Spleen (tissue), 13 donors: ENCODE measurements at places on chromosomes 4 and X. TPM values are rescaled to one million over a fixed set of nuclear protein-coding genes. Genes with fewer than 3 reads are reported as not detected.

CXorf66 gene
- not detected for total RNA-seq

DNA sequence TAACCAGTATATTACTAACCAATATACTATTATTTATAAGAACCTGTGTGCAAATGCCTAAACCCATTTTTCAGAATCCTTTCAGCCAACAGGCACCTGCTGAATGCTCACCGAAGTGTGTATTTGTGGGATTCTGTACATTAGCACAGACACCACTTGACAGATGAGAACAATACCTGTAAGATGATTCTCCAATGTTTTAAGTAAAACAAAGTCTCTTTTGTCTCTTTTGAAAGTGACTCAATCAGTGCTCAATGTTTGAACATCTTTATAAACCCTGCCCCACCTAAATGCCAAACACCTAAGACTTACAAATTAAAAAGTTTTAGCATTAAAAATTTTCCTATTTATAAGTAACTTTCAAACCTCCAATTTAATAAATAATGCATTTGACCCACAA lies 763 bp downstream of the ASB9 start:
- no peaks in the 10 kb centered on the region for H3K36me3 ChIP-seq
- H3K4me1 ChIP-seq: no peaks in the 10 kb centered on the region
- H3K27me3 ChIP-seq: no peaks in the 10 kb centered on the region
- H3K27ac ChIP-seq: peak overlapping the region; percentile 70
- DNase-seq: no peak

DNA sequence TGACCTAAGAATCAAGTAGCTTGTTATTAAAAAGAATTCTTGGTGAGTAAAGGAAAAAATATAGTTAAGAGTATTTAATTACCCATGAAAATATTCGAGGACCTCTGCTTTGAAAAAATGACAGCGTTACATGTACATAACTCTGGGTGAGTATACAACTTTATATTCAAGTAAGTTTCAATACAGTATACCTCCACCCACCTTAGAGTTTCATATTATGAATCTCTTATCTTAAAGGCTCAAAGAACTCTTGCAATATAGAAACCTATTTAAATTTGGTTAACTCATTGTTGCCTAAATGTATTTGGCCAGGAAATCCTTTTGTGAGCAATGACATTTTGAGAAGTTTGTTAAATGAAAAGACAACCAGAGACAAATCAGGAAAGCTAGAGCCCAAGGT lies 138.2 kb downstream of the QDPR start:
- no peak overlapping the region for H3K27ac ChIP-seq
- no peaks in the 10 kb centered on the region for H3K27me3 ChIP-seq
- H3K4me3 ChIP-seq: no peak overlapping the region
- no peak for DNase-seq

- no peak for DNase-seq
- H3K36me3 ChIP-seq: no peaks in the 10 kb centered on the region
- no peaks in the 10 kb centered on the region for H3K27me3 ChIP-seq
- H3K27ac ChIP-seq: no peak overlapping the region
- H3K4me1 ChIP-seq: no peaks in the 10 kb centered on the region
Observed at GRCh38 chr4:41963105-41963504, 18.5 kb upstream of the DCAF4L1 start.

DNA sequence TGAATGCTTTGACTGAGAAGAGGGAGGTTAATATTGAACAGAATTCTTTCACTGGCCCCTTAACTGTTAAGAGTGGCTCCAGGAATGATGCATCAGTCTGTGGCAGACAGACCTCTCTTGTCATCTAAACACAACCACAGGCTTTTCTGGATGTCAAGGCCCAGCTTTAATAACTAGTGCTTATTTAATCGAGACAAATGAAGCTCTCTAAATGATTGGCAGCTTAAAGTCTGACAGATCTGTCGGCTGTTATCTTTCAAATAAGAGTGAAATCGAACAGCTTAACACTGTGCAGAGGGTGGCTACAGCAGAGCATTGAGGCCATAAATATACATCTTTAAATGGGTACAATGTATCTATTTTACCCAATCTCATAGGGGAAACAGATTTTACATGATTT lies 500.8 kb upstream of the PABPC4L start:
- no peak overlapping the region for H3K4me3 ChIP-seq
- no peaks in the 10 kb centered on the region for H3K27me3 ChIP-seq

POU4F2 gene
- total RNA-seq: not detected

DNA sequence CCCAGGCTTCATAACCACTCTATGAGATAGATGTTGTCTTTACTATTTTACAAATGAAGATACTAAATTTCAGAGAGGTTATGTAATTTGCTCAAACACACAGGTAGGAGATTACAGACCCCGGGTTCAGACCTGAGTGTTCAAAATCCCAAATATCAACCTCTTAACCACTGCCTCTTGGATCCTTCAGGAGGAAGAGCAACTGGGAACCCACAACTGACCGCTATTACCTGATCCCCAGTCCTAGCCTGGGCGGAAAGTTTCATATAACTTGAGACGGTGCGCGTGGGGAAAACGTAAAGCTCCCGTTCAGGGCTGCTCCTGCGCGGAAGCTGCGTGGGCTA lies 8.9 kb upstream of the PRDM8 start:
- H3K27ac ChIP-seq: no peak overlapping the region
- peaks cover 13% of the 10 kb centered on the region for H3K4me1 ChIP-seq
- H3K27me3 ChIP-seq: peaks cover 58% of the 10 kb centered on the region

PAGE2B gene
- total RNA-seq: not detected

FABP2 gene
- not detected for total RNA-seq

- peak overlapping the region; percentile 69 for H3K27ac ChIP-seq
- H3K27me3 ChIP-seq: no peaks in the 10 kb centered on the region
- H3K36me3 ChIP-seq: no peaks in the 10 kb centered on the region
- H3K4me1 ChIP-seq: peaks cover 42% of the 10 kb centered on the region
Observed at GRCh38 chr4:139658586-139659382, 6.8 kb upstream of the MGST2 start.

GRCh38 chr4:83734576-83734975 lies 198.7 kb downstream of the GPAT3 start:
- no peak overlapping the region for H3K4me3 ChIP-seq

DNA sequence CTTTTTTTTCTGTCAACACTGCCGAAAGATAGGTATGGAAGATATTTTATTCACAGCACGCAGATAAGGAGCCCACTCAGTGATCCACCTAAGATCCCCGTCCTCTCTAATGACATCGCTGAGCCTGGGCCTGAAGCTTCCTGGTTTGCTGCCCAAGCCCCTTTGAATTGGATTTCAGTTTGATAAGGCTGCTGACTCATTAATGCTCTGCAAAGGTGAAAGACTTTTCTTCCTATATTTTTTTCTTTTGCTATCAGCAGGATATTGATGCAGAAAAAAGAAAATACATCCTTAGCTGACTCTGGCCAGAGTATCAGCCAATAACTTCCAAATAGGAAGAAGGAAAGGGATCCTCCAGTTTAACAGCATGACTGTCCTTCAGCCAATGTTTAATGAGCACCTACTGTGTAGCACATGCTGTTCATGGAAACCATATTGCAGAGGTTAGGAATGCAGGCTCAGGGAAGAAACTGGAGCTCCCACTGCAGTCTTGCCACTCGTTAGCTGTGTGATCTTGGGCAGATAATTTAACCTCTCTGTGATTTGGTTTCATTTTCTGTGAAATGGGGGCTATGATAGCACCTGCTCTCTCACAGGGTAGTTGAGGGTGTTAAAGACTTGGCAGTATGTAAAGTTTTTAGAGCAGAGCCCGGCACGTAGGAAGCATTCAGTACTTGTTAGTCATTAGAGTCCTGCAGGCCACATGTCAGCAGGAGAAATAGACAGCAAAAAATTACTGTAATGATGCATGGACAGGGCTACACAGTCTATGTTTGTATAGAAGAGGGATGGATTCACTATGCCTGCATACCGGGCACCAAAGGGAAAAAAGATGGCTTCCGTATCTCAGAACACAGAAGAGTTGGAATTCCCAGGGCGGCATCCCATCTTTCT lies 39.3 kb downstream of the EVC start:
- no peaks in the 10 kb centered on the region for H3K27me3 ChIP-seq
- no peaks in the 10 kb centered on the region for H3K4me1 ChIP-seq
- H3K4me3 ChIP-seq: no peak overlapping the region
- no peak for DNase-seq
- H3K36me3 ChIP-seq: no peaks in the 10 kb centered on the region
- no peak overlapping the region for H3K27ac ChIP-seq

DNA sequence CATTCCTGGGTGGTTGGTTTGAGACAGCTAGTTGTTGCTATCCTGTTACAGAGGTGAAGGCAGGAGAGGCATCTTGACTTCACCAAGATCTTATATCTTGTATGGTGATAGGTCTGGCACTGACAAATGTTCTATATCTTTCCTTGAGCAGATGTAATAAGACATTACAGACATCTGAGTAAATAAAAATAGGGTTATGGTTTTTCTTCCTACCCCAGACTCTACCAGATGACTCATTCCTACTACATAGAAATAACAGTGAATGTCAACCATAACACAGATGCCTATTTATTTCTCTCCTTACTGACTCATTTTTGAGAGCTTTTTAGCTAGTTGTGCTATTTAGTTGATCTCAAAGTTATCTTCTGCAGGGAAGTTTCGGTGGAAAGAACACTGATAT lies 21.9 kb downstream of the HNRNPH2 start:
- H3K27me3 ChIP-seq: no peaks in the 10 kb centered on the region
- peaks cover 5% of the 10 kb centered on the region for H3K36me3 ChIP-seq
- H3K27ac ChIP-seq: no peak overlapping the region

DUX4 gene
- total RNA-seq: not detected

AWAT2 gene
- not detected for total RNA-seq

GRCh38 chrX:45424326-45424725 lies 223.7 kb upstream of the DIPK2B start:
- no peaks in the 10 kb centered on the region for H3K4me1 ChIP-seq
- H3K27ac ChIP-seq: no peak overlapping the region
- no peak overlapping the region for H3K4me3 ChIP-seq
- no peak for DNase-seq
- H3K27me3 ChIP-seq: no peaks in the 10 kb centered on the region

- no peaks in the 10 kb centered on the region for H3K36me3 ChIP-seq
- peaks cover 65% of the 10 kb centered on the region for H3K4me1 ChIP-seq
- peak; percentile 84 for DNase-seq
- peaks cover 48% of the 10 kb centered on the region for H3K27me3 ChIP-seq
- H3K27ac ChIP-seq: peak overlapping the region; percentile 55
Observed at GRCh38 chr4:80184825-80185756, 12.2 kb upstream of the PRDM8 start.

DIPK2B gene
- total RNA-seq: 1.9 TPM

- no peaks in the 10 kb centered on the region for H3K4me1 ChIP-seq
- H3K4me3 ChIP-seq: no peak overlapping the region
- DNase-seq: no peak
- no peak overlapping the region for H3K27ac ChIP-seq
Observed at GRCh38 chr4:26204249-26204825, 116.5 kb upstream of the RBPJ start.

GRCh38 chrX:97159916-97160800 lies 276.4 kb downstream of the RPA4 start:
- H3K27ac ChIP-seq: no peak overlapping the region
- H3K4me1 ChIP-seq: no peaks in the 10 kb centered on the region
- DNase-seq: no peak
- H3K4me3 ChIP-seq: no peak overlapping the region
- no peaks in the 10 kb centered on the region for H3K27me3 ChIP-seq

DNA sequence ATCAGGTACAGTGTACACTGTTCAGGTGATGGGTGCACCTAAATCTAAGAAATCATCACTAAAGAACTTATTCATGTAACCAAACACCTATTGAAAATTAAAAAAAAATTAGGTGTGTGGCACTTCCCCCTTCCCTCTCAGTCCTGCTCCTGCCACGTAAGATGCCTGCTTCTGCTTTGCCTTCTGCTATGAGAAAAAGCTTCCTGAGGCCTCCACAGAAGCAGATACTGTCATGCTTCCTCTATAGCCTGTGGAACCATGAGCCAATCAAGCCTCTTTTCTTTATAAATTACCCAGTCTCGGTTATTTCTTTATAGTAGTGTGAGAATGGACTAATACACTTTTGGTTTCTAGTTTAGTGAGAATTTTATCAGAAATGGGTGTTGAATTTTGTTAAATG lies 459.8 kb upstream of the DIPK2B start:
- H3K36me3 ChIP-seq: no peaks in the 10 kb centered on the region
- no peak overlapping the region for H3K4me3 ChIP-seq
- H3K27ac ChIP-seq: no peak overlapping the region
- DNase-seq: no peak
- H3K4me1 ChIP-seq: no peaks in the 10 kb centered on the region
- no peaks in the 10 kb centered on the region for H3K27me3 ChIP-seq

GABRQ gene
- not detected for total RNA-seq

GRCh38 chr4:76792418-76792817 lies 105.5 kb downstream of the SOWAHB start:
- H3K4me3 ChIP-seq: no peak overlapping the region
- H3K36me3 ChIP-seq: no peaks in the 10 kb centered on the region
- no peaks in the 10 kb centered on the region for H3K4me1 ChIP-seq

NSG1 gene
- total RNA-seq: 0.66 TPM

DNA sequence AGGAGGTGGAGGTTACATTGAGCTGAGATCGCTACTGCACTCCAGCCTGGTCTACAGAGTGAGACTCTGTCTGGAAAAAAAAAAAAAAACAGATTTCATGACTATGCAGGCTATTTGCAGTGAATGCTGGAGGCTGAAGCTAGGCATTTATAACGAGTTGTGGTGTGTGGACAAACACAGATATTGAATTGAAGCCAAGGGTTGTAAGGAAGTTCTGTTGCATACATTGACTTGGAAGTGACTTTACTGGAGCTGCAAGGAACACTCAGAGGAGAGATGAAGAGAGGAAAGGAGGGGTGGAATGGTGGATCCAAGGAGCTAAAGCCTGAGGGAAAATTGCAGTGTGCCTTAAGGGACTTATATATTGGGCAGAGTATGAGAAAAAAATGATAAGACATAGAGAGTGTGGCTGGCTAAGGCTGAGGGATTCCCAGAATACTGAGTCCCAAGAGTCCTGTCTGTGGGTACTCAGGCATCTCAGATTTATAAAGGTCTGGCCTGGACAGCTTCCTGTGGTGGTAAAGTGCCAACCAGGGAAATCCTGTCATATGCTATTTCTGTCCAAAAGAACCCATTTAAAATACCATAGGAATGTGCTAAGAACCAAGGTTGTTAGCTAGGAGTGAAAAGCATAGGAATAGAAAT lies 87.8 kb upstream of the GUCY1A1 start:
- H3K27me3 ChIP-seq: no peaks in the 10 kb centered on the region
- no peaks in the 10 kb centered on the region for H3K4me1 ChIP-seq
- no peaks in the 10 kb centered on the region for H3K36me3 ChIP-seq
- H3K4me3 ChIP-seq: no peak overlapping the region
- no peak overlapping the region for H3K27ac ChIP-seq

DNA sequence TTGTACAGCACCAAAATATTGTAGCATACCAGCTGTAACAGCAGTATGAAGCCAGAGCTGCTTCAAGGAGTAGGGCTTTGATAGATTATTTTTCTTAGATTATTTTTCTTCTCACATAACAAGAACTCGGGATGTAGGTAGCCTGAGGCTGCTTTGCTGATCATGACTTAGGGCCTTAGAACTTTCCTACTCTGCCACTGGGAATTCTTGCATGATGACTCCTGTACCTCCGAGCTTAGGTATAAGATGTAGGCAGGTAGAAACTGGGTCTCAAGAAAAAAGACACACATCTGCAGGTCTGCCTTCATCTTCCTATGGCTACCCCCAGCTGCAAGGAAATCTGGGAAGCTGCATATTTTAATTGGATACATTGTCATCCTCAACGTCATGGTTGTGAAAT lies 115.9 kb upstream of the PNPLA4 start:
- no peak overlapping the region for H3K27ac ChIP-seq
- no peak overlapping the region for H3K4me3 ChIP-seq
- peaks cover under 1% of the 10 kb centered on the region for H3K4me1 ChIP-seq
- no peak for DNase-seq
- no peaks in the 10 kb centered on the region for H3K27me3 ChIP-seq

- no peaks in the 10 kb centered on the region for H3K36me3 ChIP-seq
- H3K27me3 ChIP-seq: no peaks in the 10 kb centered on the region
- no peak overlapping the region for H3K27ac ChIP-seq
- DNase-seq: no peak
Observed at GRCh38 chr4:62517716-62518115, 1317.6 kb downstream of the ADGRL3 start.
